ENCODE measurements at places on chromosomes 3 and 15.

DNA sequence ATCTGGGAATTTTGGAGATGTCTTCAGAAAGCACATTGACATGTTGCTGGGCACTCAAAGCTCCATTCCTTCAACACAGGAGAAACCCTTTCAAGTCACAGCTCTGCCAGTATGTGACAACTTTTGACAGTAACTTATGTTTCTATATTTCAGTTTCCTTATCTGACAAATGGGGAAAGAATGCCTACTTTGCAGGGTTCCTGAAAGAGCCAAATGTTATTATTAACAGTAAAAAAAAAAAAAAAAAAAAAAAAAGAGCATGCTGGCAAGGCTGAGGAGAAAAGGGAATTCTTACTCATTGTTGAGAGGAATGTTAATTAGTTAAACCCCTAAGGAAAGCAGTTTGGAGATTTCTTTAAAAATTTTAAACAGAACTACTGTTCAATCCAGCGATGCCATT is 272.5 kb upstream of the TGFBR2 start:
- no peak for DNase-seq

DNA sequence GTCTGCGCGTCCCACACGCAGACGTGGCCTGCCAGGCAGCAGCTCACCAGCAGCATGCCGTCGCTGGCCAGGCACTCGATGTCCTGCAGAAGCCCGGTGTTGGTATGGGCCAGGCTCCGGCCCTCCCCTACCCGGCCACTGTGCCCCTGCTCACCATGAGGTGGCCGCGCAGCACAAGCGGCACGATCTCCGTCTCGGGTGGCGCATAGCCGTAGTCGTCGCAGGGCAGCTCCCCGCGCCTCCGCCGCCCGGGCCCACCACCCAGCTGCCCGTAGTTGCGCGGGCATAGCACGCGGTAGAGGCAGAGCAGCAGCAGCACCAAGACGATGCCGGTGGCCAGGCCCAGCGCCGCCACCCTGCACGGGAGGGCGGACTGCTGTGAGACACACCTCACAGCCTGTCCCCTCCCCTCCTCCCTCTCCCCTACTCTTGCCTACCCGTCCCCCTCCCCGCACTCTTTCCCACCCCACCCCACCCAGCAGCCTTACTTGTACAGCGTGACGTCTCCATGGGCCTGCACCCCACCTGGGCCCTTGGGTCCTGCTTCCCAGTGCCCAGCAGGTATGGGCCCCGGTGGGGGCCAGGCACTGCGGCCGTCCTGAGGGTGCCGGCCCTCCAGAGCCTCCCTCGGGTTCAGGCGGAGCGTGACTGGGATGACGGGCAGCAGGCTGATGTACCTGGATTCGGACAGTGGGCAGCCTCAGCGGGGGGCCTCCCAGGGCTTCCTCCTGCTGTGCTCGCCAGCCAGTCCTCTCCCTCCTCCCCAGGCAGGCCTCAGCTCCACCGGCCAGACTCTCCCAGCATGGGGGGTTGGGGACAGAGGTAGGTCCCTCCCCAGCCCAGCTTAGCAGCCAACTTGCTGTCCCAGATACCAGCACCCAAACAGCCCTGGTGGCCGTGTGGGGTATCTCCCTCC is 37.6 kb downstream of the PTPN23 start:
- no peak for DNase-seq

GRCh38 chr3:12585970-12586369 is 29.1 kb downstream of the MKRN2 start:
- DNase-seq = no peak

- DNase-seq = no peak
Measured at GRCh38 chr3:149657321-149657925, 402 bp downstream of the WWTR1 start.
